ENCODE measurements at places on chromosomes 1 and 21.

DNA sequence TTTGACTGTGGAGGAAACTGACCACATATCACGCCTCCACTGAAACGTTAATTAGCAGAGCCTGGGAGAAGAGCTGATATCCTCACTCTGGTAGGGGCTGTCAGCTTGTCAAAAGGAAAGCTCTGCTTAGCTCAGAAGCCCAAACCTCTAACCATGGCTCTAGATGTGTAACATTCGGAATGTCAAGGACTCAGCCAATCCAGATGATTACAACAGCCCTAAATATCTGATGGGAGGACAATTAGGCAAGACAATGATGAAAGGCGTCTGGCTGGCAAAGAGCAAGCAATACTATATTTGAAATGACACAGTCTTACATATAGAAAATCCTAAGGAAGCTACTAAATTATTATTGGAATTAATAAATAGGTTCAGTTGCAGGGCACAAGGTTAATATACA lies 45.7 kb upstream of the COX20 start:
- no peak for DNase-seq

DNA sequence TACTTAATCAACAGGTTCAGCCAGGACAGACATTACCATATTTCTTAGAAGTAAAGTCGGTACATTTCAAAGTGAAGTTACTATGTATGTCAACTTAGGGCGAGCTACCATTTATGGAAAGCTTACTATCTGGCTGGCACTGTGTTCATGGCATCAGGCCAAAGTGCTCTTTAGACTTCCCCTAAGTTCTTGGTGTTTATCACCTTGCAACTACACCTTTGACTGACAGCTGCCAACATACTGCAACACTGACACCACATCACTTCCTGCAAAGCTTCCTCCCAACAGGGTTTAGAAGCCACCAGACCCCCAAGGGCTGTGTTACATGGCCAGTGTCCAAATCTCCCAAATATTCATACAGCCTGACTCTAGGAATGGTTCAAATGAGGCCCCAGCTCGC lies 61.0 kb downstream of the TIAM1 start:
- no peak for DNase-seq

- no peak for DNase-seq
Observed at GRCh38 chr1:167808104-167808503, 86.3 kb downstream of the MPZL1 start.

- no peak for DNase-seq
Observed at GRCh38 chr1:222852326-222852725, 37.5 kb downstream of the DISP1 start.

DNA sequence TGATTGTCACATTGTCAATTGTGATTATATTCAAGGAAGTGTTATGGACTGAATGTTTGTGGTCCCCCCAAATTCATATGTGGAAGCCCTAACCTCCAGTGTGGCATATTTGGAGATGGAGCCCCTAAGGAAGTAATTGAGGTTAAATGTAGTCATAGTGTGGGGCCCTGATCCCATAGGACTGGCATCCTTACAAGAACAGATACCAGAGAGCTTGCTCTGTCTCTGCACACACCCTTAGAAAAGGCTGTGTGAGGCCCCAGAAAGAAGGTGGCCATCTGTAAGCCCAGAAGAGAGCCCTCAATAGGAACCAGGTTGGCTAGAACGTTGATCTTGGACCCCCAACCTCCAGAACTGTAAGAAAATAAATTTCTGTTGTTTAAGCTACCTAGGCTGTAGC lies 28.1 kb downstream of the VANGL1 start:
- no peak for DNase-seq

- DNase-seq = no peak
Observed at GRCh38 chr1:113226148-113226547, 153.2 kb downstream of the LRIG2 start.

DNA sequence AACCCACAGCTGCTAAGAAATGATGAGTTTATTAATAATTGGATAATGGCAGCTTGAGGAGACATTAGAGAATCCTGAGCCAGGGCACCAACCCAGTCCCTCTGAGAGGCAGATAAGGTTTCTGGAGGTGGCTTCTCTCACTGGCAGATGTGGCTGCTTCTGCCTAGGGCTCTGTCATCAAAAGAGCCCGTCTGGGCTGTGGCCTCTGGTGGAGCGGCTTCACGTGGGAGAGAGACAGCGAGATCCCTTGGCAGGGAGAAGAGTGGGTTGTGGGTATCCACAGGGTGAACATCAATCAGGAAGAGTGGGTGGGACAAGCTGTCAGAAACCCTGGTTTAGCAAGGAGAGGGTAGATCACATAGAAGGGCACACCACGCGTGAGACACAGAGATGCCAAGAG lies 30.0 kb downstream of the VWA5B1 start:
- DNase-seq = no peak

GRCh38 chr1:62265956-62266935 lies 53.0 kb downstream of the KANK4 start:
- DNase-seq = no peak

- DNase-seq = no peak
Observed at GRCh38 chr1:245803666-245804037, 648.9 kb downstream of the KIF26B start.

GRCh38 chr1:22822371-22822770 lies 111.7 kb downstream of the EPHB2 start:
- no peak for DNase-seq

GRCh38 chr1:201026836-201027235 lies 3.3 kb upstream of the KIF21B start:
- no peak for DNase-seq

DNA sequence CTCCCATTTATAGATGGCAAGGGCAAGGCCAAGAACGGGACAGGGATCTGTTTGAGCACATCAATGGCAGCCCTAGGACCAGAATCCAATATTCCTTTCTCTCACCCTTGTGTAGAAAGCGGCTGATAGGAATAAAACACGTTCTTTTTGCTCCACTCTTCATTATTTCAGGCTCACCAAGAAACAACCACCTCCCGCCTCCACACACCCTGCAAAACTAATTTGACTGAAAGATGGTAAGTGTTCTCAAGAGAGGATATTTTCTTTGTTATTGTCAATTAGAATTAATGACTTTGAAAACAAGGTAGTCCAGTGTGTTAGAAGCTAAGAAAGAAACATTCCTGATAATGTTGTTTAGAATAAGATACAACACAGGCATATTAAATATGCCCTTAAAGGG lies 11.9 kb upstream of the KNCN start:
- no peak for DNase-seq

- no peak for DNase-seq
Observed at GRCh38 chr1:177440821-177441220, 270.1 kb downstream of the BRINP2 start.

DNA sequence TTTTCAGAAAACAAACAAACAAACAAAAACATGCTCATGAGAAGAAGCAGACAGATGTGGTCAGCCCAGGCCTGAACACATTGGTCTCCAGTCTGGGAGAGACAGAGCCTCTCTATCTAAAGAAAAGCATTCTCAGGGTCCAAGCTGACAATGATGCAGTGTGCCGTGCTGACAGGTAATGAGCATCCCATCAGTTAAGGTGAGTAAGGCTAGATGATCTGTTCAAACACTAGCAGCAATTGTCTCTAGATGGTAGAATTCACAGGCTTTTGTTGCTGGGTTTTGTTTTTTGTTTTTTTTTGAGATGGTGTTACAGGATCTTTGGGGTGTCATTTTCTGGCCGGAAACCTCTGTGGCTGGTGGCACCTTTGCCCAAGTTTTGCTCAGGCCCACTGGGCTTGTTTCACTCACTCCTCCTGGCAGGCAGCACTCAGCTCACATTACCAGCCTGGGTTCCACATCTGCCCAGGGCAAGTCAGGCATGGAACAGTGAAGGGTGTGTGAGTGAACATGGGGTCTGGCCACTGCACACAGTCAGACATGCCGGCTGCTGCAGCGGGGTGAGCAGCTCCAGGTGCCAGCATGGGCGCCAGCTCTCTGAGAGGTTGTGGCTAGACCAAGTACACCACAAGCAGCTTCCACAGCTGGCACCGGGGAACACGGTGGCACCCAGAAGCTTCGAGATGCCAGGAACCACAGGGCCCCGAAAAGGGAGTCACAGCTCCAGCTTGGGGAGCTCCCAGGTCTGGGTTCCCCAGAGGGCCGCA lies 2.5 kb upstream of the C1QA start:
- no peak for DNase-seq

DNA sequence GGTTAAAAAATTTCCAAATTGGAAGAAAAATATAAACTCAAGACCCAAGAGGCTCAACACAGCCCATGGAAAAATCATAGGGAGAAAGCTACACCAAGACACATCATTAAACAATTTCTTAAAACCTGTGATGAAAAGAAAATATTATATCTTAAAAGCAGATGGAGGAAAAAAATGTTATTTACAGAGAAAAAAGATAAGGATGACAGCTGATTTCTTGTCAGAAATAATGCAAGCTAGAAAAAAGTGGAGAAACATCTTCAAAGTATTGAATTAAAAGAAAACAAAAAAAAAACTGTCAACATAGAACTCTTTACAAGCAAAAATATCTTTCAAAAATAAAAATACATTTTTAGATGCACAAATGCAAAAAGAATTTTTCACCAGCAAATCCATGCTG lies 930.5 kb downstream of the ADGRL2 start:
- DNase-seq = no peak

DNA sequence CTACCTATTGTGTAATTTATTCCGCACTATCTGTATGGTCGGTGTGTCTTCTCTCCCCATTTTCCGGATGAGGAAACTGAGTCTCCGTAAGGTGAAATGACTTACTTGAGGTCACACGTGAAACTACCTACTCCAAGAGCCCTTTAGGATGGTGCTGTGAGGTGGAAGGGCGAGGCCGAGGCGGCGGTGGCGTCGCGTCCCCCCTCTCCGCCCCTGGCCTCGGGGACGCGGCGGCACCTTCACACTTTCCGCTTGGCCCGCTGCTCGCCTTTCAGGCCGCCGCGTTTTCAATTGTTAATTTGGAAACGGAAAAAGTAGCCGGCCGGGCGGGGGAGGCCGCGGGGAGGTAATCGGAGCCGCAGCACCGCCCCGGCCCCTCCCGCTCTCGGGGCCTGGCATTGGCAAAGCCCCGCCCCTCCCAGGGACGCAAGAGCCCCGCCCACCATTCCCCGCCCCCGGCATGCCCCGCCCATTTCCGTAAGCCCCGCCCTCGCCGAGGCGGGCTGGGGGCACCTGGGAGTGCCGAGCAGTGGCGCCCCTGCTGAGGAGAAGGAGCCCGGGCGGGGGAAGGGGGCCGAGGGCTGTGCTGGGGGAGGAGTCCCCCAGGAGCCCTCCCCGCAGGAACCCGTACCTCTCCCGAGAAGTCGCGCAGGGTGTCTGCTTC lies 18.6 kb downstream of the KCNQ4 start:
- peak; percentile 98 for DNase-seq

DNA sequence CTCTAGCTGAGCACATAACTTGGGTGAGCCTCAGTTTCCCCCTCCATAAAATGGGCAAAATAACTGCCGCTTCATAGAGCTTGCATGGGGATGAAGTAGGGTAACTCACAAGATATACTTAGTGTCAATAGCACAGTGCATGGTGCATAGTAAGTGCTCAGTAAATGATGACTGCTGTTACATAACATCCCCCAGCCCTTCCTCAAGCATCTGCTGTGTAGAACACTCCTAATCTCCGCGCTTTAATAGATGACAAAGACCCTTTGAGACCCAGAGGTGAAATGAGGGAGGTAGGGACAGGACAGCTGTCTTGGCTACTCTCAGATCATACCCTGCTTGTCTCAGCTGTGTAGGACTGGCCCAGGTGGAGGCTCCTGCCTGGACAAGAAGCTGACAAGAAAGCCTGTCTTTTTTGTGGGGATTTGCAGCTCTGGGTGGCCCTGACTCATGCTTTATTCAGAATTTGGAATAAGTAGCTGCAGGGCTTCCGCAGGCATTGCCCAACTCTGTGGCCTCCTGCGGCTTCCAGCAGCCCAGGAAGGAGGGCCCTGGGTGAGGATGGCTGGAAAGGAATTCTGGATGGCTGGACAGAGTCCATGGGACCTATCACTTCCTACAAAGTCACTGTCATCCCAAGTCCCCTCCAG lies 20.7 kb upstream of the PADI4 start:
- no peak for DNase-seq

DNA sequence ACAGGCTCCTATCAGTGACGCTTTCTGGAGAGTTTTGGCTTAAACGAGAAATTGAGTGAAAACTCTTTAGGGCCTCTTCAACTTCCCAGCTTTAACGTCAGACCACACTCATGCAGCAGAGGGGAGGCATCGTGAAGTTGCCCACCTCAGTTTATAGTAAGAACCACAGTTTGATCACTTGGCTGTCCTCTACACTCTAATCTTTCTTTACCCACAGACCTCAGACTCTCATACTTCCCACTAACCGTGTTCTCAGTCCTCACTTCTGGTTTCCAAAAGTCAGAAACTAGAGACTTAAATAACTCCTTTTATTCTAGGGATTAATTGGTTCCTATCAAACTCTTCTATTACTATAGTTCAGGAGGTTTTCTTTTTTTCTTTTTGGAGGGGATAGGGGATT lies 302.2 kb downstream of the NTNG1 start:
- DNase-seq = no peak

GRCh38 chr1:81183051-81183450 lies 617.7 kb upstream of the ADGRL2 start:
- no peak for DNase-seq

DNA sequence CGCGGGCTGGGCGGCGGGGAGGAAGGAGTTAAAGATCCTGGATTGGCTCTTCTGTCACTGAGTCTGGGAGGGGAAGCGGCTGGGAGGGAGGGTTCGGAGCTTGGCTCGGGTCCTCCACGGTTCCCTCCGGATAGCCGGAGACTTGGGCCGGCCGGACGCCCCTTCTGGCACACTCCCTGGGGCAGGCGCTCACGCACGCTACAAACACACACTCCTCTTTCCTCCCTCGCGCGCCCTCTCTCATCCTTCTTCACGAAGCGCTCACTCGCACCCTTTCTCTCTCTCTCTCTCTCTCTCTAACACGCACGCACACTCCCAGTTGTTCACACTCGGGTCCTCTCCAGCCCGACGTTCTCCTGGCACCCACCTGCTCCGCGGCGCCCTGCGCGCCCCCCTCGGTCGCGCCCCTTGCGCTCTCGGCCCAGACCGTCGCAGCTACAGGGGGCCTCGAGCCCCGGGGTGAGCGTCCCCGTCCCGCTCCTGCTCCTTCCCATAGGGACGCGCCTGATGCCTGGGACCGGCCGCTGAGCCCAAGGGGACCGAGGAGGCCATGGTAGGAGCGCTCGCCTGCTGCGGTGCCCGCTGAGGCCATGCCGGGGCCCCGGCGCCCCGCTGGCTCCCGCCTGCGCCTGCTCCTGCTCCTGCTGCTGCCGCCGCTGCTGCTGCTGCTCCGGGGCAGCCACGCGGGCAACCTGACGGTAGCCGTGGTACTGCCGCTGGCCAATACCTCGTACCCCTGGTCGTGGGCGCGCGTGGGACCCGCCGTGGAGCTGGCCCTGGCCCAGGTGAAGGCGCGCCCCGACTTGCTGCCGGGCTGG lies at the start of gene NPR1:
Gene NPR1 (plus strand): TSS at position 170 of the 818 bp plus-strand sequence. CDS start 421 bp downstream, at position 591.
- DNase-seq = peak; percentile 77

GRCh38 chr1:58968360-58968952 lies 184.6 kb upstream of the JUN start:
- no peak for DNase-seq

DNA sequence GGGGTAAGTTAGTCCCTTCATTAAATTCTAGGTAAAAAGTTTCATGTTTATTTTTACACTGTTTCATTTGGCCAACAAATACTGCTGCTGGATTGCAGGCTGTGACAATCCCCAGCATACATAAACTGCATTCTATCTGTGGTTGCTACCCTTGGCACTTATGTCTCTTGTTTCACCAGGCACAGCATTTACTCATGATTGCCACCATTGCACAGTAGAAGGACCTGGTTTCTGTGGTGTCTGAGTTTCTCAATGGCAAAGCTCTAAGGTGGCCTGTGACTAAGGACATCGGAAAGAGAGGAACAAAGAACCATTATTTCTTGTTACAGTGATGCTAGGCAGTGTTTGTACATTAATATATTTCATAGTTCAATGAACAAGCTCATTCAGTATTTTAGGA lies 878.4 kb upstream of the NEGR1 start:
- no peak for DNase-seq

GRCh38 chr1:93671099-93671621 lies 10.5 kb downstream of the BCAR3 start:
- no peak for DNase-seq

Measured in iPS-NIHi11 (cell line).